ENCODE measurements at places on chromosomes 1 and 21.

- H3K36me3 ChIP-seq, result no peaks in the 10 kb centered on the region
- no peaks in the 10 kb centered on the region for H3K27me3 ChIP-seq
- peaks cover 3% of the 10 kb centered on the region for H3K4me1 ChIP-seq
- no peak overlapping the region for H3K27ac ChIP-seq
- no peak overlapping the region for H3K4me3 ChIP-seq
These were observed 75.7 kb downstream of the DISC1 start for GRCh38 chr1:231702331-231702730.

- no peak overlapping the region for H3K27ac ChIP-seq
- no peaks in the 10 kb centered on the region for H3K36me3 ChIP-seq
- H3K27me3 ChIP-seq, result peaks cover 74% of the 10 kb centered on the region
- H3K4me3 ChIP-seq, result no peak overlapping the region
These were observed 65.8 kb downstream of the SYT2 start for GRCh38 chr1:202644219-202645096.

GRCh38 chr1:151399324-151400171 is at the start of gene PSMB4:
TSS of gene PSMB4 (plus strand) at chr1:151399573. CDS start at chr1:151399588, 15 bp downstream.
- no peaks in the 10 kb centered on the region for H3K27me3 ChIP-seq
- no peaks in the 10 kb centered on the region for H3K4me1 ChIP-seq
- peak; percentile 90 for DNase-seq
- H3K4me3 ChIP-seq, result peak within 1 kb of the TSS; percentile 93

DNA sequence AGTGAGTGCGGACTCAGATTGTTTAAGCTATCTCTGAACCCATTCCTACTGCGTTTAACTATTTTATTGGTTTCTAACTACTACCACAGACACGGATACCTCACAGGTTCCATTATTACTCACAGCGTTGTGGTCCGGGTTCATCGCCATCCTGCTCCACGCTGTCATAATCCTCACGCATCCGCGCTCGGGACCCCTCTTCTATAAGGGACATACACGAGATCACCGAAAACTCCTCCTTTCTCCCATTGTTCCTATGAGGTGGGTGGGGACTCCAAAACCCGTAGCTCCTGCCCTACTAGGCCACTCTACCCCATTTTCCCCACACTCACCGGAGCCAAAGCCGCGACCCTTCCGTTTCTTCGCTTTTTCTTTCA is 610 bp downstream of the RBM8A start:
- H3K4me1 ChIP-seq, result peaks cover 19% of the 10 kb centered on the region
- no peaks in the 10 kb centered on the region for H3K36me3 ChIP-seq

GRCh38 chr1:41353744-41354143 is 7.5 kb upstream of the FOXO6 start:
- no peak overlapping the region for H3K27ac ChIP-seq
- H3K4me3 ChIP-seq, result no peak overlapping the region
- H3K27me3 ChIP-seq, result peaks cover 6% of the 10 kb centered on the region
- no peak for DNase-seq
- peaks cover 9% of the 10 kb centered on the region for H3K4me1 ChIP-seq

DNA sequence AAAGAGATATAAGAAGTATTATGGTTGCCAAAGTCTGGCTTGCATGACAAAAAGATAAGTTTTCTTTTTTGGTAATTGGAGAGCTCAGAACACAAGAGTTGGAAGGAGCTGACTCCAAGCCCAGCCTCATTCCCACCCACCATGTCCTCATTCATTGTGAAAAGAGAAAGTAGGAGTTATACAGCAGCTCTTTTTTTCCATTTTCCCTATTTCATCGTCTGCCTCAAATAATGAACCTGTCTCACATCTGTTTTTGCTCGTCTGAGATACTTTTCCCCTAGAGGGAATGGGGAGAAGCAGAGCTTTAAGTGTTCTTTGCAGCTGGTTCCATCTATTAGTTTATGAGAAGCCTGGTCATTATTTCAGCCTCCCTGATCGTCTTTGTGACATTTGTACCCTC is 34.7 kb downstream of the AGT start:
- no peak overlapping the region for H3K27ac ChIP-seq
- no peak overlapping the region for H3K4me3 ChIP-seq
- no peak for DNase-seq
- H3K4me1 ChIP-seq, result peaks cover 13% of the 10 kb centered on the region

- H3K4me3 ChIP-seq, result peak overlapping the region; percentile 100
- H3K27ac ChIP-seq, result peak overlapping the region; percentile 99
- no peaks in the 10 kb centered on the region for H3K27me3 ChIP-seq
- H3K4me1 ChIP-seq, result peaks cover 64% of the 10 kb centered on the region
These were observed 1.1 kb upstream of the MAP7D1 start for GRCh38 chr1:36154765-36155407.

- H3K27me3 ChIP-seq, result no peaks in the 10 kb centered on the region
- no peaks in the 10 kb centered on the region for H3K36me3 ChIP-seq
- H3K4me3 ChIP-seq, result no peak overlapping the region
- no peak for DNase-seq
- H3K4me1 ChIP-seq, result no peaks in the 10 kb centered on the region
These were observed 531.7 kb upstream of the PLXNA2 start for GRCh38 chr1:208775841-208776240.

GRCh38 chr1:179034720-179035119 is 9.0 kb downstream of the FAM20B start:
- no peaks in the 10 kb centered on the region for H3K36me3 ChIP-seq
- no peaks in the 10 kb centered on the region for H3K27me3 ChIP-seq
- no peak overlapping the region for H3K27ac ChIP-seq
- H3K4me3 ChIP-seq, result no peak overlapping the region
- DNase-seq, result no peak

DNA sequence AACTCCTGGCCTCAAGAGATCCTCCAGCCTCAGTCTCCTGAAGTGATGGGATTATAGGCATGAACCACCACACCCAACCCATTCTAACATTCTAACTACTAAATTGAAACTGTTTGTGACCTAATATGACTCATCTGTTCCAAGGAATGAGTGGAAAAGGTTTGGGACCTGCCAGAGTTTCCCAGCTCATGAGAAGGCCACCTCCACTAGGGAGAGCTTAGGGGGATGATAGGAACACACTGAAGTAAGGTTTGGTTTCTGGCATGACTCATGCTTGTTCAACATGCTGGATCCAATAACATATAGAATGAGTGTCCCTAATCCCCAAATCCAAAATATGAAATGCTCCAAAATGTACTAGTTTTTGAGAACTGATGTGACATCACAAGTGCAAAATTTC is 18.9 kb upstream of the SCAF4 start:
- H3K4me3 ChIP-seq, result no peak overlapping the region
- no peaks in the 10 kb centered on the region for H3K27me3 ChIP-seq
- no peaks in the 10 kb centered on the region for H3K36me3 ChIP-seq
- H3K27ac ChIP-seq, result no peak overlapping the region

GRCh38 chr1:157403608-157404007 is 148.7 kb downstream of the FCRL5 start:
- no peaks in the 10 kb centered on the region for H3K27me3 ChIP-seq
- no peak overlapping the region for H3K4me3 ChIP-seq
- H3K27ac ChIP-seq, result no peak overlapping the region

GRCh38 chr1:43539726-43540434 is 9.2 kb downstream of the PTPRF start:
- H3K4me3 ChIP-seq, result no peak overlapping the region
- H3K27ac ChIP-seq, result peak overlapping the region; percentile 84

DNA sequence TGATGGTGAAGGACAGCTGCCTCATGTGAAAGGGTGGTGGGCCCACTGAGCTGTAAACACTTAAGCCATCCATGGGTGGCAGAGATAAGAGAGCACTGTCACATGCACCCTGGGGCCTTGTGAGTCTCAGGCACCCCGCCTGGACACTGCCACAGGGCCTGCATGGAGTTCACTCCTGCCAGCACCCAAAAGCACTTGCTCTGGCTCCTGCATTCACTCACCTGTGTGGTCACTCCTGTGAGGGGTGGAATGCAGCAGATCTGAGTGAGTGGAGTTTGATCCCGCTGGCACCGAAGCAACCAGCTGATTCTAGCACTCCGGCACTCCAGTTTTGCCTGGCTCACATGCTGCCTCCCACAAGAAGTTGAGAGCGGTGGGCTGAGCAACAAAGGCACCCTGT is 1142.1 kb upstream of the PRMT6 start:
- H3K4me3 ChIP-seq, result no peak overlapping the region
- DNase-seq, result no peak
- no peak overlapping the region for H3K27ac ChIP-seq
- H3K4me1 ChIP-seq, result no peaks in the 10 kb centered on the region
- no peaks in the 10 kb centered on the region for H3K36me3 ChIP-seq
- no peaks in the 10 kb centered on the region for H3K27me3 ChIP-seq

- DNase-seq, result no peak
- H3K27me3 ChIP-seq, result no peaks in the 10 kb centered on the region
- H3K4me3 ChIP-seq, result no peak overlapping the region
- peaks cover 41% of the 10 kb centered on the region for H3K4me1 ChIP-seq
These were observed 15.0 kb upstream of the ID3 start for GRCh38 chr1:23574265-23574754.

- DNase-seq, result peak; percentile 71
- peak overlapping the region; percentile 44 for H3K27ac ChIP-seq
- no peaks in the 10 kb centered on the region for H3K27me3 ChIP-seq
- H3K4me3 ChIP-seq, result no peak overlapping the region
These were observed 16.0 kb upstream of the EPS15 start for GRCh38 chr1:51535006-51535592.

DNA sequence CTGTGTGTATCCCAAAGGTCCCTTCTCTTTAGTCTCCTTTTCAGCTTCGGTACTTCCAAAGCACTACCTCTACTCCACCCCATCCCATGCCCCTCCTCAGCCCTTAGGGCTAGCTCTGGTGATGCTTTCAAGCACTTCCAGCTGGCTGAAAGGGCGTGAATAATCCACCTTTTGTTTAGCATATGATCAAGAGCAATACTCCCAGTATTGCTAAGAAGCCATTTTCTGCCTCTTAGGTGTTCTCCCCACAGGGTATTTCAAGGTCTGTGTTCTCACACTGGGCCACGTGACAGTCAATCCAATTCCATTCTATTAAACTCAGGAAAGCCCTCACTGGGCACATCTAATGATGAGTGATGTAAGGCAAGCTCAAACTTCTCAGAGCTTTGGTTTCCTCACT is 298.5 kb upstream of the PROX1 start:
- no peak for DNase-seq
- H3K36me3 ChIP-seq, result no peaks in the 10 kb centered on the region
- no peak overlapping the region for H3K4me3 ChIP-seq
- H3K27me3 ChIP-seq, result peaks cover 2% of the 10 kb centered on the region
- no peaks in the 10 kb centered on the region for H3K4me1 ChIP-seq
- no peak overlapping the region for H3K27ac ChIP-seq

GRCh38 chr1:234253732-234254131 is 119.5 kb upstream of the COA6 start:
- no peak overlapping the region for H3K27ac ChIP-seq
- H3K4me3 ChIP-seq, result no peak overlapping the region
- no peaks in the 10 kb centered on the region for H3K36me3 ChIP-seq
- H3K4me1 ChIP-seq, result no peaks in the 10 kb centered on the region
- H3K27me3 ChIP-seq, result peaks cover 2% of the 10 kb centered on the region
- DNase-seq, result no peak

DNA sequence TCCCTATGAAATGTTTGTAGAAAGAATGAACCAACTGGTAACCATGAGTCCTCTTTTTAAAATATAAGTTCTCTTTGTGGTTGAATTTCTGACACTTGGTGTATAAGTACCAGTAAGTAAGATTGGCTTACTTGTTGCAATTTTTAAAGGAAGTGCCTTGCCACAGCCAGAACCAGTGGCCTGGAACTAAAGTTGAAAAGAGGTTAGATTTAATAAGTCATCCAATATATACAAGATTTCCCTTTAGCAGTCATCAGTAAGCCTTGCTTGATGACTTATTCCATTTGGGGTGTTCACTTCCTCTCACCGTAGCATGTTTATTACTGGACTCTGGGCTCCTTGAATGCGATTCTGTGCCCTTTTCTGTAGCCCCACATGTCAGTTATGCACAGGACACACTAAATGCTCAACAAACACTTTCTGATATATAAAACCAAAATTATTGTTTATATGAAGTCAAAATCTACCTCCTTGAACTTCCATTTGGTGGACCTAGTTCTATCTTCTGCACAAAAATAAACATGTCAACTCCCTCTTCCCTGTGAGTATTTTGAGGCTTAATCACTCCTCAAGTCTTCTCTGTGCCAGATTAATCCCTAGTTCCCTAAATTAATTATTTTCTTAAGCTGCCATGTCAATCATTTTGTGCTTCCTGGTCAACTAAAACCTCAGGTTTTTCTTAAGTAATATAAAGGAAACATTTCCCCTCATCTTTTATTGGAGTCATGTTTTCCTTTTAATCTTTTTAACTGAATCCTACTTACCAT is 218.1 kb downstream of the ST6GALNAC3 start:
- no peak overlapping the region for H3K27ac ChIP-seq
- no peaks in the 10 kb centered on the region for H3K27me3 ChIP-seq
- no peaks in the 10 kb centered on the region for H3K36me3 ChIP-seq
- no peaks in the 10 kb centered on the region for H3K4me1 ChIP-seq
- no peak for DNase-seq

- H3K36me3 ChIP-seq, result no peaks in the 10 kb centered on the region
- H3K27me3 ChIP-seq, result no peaks in the 10 kb centered on the region
- peaks cover 9% of the 10 kb centered on the region for H3K4me1 ChIP-seq
- DNase-seq, result no peak
- no peak overlapping the region for H3K27ac ChIP-seq
- H3K4me3 ChIP-seq, result no peak overlapping the region
These were observed 249.7 kb downstream of the RHOU start for GRCh38 chr1:228984646-228985631.

DNA sequence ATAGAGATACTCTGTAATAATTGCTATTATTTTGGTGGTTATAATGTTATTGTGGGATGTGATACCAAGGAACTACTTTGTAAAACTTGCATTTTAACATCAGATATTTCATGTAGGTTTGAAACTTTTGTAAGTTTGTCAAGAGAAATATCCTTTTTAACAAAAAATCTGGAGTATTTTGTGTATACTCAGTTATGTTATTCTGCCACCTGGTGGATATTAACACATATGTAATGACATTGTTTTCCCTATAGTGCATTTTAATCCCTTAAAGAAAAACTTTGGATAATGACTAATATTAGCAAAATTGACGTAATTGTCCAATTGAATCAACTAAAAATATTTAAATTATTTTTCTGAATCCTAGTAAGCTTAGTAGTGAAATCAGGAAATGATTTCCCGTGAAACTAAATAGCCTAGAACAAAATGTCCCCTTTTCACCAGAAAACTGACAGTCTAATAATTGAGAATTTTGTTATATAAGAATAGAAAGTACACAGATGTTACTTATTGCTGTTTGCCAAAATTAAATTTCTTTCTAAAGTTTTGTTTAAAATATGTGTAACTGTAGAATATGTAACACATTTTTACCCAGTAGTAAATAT is 39.6 kb downstream of the KCTD3 start:
- no peak overlapping the region for H3K27ac ChIP-seq
- H3K4me1 ChIP-seq, result peaks cover 15% of the 10 kb centered on the region
- peaks cover 16% of the 10 kb centered on the region for H3K36me3 ChIP-seq
- no peak for DNase-seq
- no peaks in the 10 kb centered on the region for H3K27me3 ChIP-seq

DNA sequence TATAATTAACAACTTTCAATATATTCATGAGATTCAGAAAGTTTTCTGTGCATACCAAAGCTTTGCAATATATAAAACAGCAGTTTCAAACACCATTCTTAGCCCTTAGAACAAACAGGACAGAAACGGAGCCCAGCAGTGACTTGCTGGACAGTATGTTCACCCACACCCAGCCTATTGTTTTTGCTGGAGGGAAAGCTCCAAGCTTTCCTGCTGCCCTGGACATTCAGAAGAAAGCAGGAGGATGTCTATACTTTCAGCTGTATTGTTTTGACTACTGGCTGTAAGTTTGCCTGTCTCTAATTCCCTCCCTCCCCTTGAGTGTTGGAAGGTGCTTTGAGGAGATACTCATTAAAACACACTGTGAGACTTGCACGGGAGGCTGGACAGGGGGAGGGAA is 9.6 kb downstream of the DENND2C start:
- DNase-seq, result no peak
- no peak overlapping the region for H3K27ac ChIP-seq
- no peaks in the 10 kb centered on the region for H3K36me3 ChIP-seq
- H3K27me3 ChIP-seq, result no peaks in the 10 kb centered on the region
- no peaks in the 10 kb centered on the region for H3K4me1 ChIP-seq
- H3K4me3 ChIP-seq, result no peak overlapping the region
